ENCODE measurements at places on chromosomes 2 and 18.

GRCh38 chr2:71611247-71611646 lies 157.9 kb downstream of the DYSF start:
- no peak for DNase-seq

DNA sequence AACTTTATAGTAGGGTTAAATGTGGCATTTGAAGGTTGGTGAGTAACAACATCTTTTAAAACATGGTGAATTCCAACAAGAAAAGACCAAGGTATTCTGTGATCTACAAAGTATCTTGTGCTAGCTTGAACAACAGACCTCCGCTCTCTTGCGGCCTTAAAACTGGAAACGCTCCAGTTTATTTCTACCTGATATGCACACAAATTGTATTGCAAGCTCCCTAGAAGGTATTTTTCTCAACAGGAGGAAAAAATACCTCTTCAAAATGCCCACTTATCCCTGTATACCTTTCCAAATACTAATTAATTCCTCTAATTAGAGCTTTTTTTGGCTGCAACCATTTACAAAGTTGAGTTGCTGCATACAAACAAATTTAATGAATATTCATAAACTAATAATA lies 69.5 kb downstream of the KCNH7 start:
- no peak for DNase-seq

DNA sequence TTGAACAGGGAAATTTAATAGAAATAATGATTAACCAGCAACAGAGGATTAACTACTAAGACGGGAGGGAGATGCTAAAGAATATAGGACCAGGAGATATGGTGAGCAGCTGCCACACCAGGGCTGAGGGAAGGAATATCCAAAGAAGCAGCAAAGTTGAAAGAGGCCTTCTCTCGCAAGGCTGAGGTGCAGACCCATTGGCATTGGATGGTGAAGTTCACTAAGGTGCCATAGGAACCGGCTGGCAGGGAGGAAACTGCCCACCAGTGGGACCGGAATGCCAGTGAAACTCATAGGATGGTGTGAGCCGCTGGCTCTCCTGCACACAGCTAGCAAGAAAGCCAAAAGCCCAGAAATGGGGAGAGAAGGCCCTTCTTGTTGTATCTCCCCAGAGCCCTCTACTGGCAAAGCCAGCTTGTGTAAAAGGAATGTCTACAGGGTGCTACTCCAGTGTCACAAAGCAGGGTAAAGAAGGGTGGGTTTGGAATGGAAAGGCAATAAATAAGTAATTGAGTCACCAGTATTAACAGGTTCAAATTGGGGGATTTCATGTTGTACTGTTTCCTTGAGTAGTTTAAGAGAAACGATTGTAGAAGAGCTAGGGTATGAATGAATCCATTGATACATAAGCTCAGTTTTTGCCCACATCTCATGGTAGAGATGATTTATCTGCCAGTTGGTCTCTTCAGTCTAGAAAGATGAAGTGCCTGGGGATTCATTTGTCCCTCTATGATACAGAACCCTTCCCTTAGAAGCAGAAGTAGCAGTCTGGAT lies 36.0 kb downstream of the FARP2 start:
- no peak for DNase-seq

GRCh38 chr18:45978084-45978483 lies 11.0 kb upstream of the EPG5 start:
- no peak for DNase-seq

DNA sequence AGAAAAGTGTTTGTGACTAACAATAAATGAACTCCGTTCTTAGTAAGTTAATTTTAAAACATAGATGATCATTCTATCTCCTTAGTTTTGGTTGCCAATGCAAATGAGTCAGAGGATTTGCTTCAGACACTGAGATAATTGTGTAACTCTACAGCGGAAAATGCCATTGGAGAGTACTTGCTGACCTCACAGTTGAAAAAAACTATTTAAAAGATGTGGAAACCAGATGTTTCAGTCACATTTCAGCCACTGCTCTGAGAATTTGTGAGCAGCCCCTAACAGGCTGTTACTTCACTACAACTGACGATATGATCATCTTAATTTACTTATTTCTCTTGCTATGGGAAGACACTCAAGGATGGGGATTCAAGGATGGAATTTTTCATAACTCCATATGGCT lies at the start of gene TNFAIP6:
TSS of gene TNFAIP6 (plus strand) at position 234 of the 400 bp plus-strand sequence. CDS start at position 309, 75 bp downstream.
- no peak for DNase-seq

- no peak for DNase-seq
These were observed 266.2 kb downstream of the ASXL3 start for GRCh38 chr18:33844232-33844631.

DNA sequence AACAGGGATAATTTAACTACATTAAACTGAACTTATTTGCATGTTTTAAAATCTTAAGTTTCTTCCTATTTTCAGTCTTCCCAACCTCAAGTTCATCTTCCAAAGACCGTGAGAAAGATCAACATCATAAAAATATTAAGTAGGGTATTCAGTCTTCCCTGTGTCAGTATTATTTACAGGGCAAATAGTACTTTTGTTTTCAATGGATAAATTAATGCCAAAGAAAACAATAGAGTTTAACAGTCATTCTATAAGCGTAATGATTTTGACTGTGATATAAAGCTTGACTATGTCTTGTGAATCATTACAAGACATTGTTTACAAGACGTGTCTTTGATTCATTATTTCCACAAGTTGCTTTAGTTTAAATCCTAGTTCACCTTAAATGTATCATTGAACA lies 48.0 kb upstream of the NRXN1 start:
- no peak for DNase-seq
